Ammon's horn (tissue), 1 donor: ENCODE measurements at places on chromosomes 3 and 15.

GRCh38 chr15:60091157-60091556, 87.0 kb downstream of the FOXB1 start:
- DNase-seq: no peak

- DNase-seq: no peak
Measured at GRCh38 chr15:72844067-72844466, 60.5 kb upstream of the ADPGK start.

DNA sequence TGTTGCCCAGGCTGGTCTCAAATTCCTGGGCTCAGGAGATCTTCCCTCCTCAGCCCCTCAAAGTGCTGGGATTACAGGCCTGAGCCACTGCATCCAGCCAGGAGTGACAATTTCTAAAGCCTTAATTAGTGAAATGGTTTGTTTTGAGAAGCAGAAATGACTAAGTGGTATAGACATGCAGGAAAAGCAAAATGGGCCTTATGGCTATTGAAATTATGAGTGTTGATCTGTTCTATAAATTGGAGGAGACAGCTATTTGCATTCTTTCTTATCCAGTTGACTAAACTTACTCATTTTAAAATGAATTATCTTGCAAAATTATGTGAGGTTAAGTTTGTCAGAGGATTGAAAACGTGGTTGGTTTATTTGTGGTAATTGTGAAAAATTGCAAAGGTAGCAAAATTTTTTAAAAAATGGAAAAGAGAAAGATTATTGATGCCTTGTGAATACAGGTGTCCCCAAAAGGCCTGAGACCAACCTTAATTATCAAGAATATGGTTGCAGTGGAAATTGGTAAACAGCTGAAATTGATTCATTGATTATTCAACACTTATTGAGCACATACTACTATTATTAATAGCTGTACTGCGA, 7.9 kb downstream of the RAP2B start:
- DNase-seq: no peak

DNA sequence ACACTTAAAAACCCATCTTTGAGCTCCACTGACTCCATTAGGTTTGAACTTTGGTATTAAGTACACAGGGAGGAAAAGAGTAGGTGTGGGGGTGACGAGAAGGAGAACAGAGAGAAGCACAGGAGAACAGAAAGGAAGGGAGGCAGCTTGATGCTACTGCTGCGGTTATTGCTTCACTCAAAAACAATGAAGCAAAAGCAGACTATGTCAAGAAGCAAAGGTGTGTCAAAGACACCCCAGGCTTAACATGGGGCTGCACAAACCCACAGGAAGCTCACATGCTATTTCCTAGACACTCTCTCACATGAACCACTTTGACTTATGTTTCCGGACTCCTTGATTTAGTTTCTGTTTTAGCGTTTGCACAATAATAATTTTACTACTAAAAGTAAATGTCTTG, 961.0 kb upstream of the CFAP20DC start:
- DNase-seq: no peak

DNA sequence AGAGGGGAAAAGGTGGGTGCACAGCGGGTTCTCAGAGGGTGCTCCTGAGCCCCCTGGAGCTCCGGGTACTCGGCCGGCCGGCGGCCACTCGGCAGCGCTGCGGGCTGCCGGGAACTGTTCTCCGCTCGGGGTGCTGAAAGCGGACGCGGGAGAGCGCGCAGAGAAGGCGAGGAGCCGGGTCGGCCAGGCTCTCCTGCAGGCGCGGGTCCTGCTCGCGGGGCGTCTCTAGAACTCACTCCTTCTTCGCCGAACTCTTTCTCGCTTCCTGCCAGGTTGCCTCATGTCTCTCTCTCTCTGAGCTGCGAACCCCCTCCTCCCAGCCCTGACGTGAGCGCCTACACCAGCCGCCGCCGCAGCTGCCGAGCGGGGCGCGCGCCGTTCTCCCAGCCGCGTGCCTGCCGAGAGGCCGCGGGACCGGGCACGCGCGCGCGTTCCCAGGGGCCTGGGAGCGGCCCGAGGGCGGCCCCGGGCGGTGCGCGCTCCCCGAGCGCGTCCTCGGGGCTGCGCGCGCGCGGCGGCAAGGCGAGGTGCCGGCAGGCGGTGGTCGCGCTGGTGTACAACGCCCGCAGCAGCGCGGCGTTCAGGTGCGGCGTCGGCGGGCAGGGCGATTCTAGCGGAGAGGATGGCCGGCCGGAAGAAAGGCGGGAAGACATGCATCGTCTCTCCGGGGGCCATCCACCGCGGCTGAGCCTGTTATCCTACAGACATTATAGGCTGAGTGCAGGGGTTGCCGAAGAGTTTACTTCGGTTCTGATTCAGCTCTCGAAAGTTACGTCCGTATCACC, at the start of gene PEX5L:
Gene PEX5L (minus strand): TSS at position 267 of the 785 bp plus-strand sequence. CDS start 338 bp downstream, outside the sequence.
- peak; percentile 85 for DNase-seq

- DNase-seq: no peak
Measured at GRCh38 chr3:23209747-23210487, 6.8 kb downstream of the UBE2E2 start.

DNA sequence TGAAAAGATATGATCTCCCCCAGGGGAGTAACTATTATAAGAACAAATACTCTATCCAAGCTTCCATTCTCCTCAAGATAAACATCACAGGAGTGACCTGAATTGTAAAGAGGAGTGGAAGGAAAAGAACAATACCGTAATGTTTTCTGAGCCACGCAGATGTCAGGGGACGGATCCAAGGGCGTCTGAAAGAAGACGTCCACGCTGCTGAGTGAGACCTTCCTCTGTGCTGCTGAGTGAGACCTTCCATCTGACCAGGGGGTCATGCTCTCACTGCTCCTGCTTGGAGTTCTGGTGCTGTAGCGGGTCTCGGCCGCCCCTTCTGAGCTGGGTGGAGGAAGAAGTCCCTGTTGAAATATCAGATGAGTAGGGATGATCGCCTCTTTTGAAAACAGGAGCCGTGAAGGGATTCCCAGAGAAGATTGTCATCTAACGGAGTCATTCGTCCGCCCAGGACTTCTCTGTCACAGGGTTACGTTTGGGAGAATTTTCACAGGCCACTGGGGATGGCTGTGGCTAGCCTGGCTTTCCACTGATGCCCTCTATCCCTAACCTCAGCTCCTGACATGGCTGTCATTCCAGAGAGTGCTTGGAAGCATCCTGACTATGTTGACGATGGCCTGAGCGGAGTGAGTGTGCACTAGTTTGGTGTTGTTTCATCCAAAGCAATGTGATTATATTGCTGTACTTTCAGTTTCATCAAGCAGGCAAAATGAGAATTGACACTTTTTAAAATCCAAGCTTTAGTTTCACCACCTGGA, 184.9 kb downstream of the APBA2 start:
- peak; percentile 85 for DNase-seq

- no peak for DNase-seq
Measured at GRCh38 chr3:36214460-36214859, 165.8 kb upstream of the STAC start.

- no peak for DNase-seq
Measured at GRCh38 chr3:142356818-142357217, 91.0 kb downstream of the XRN1 start.

DNA sequence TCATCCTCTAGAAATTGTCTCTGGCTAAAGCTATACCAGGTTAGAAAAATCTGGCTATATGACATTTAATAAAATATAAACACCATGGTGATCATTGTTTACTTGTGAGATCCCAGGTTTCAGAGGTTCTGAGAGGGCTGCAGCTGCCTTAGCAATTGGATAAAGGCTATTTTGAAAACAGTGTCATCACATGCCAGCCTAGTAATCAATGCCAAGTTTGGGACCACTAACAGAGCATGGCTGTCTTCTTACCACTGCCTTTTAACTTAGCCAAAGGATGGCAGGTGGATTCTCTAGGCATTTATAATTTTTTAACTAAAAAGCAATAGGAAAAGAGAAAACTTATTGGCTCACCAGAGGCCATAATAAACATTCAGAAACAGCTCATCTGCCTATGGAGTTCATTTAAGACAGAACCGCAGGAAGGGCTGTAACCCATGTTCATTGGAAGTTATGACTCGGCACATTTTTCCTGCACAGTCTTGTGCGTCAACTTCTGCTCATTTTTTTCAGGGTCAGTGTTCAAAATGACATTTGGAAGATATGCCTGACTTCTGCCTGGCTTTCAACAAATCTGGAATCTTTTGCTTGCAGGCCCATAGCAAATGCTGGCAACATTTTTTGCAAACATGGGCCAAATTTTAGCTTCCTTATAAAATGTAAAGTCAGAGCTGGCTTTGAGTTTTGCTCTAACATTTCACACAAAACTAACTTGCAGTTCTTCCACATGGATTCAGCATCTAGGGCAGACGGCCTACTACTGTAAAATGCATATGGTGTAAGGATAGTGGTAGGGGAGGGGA, 476.0 kb upstream of the TBL1XR1 start:
- no peak for DNase-seq

- peak; percentile 57 for DNase-seq
Measured at GRCh38 chr15:40763801-40764628, at the start of gene GCHFR. TSS of gene GCHFR (plus strand) at chr15:40764068. CDS start at chr15:40764181, 113 bp downstream.

GRCh38 chr15:42264795-42265194, 8.2 kb upstream of the GANC start:
- DNase-seq: no peak

- DNase-seq: peak; percentile 18
Measured at GRCh38 chr15:43370310-43370974, 401 bp downstream of the ZSCAN29 start.

DNA sequence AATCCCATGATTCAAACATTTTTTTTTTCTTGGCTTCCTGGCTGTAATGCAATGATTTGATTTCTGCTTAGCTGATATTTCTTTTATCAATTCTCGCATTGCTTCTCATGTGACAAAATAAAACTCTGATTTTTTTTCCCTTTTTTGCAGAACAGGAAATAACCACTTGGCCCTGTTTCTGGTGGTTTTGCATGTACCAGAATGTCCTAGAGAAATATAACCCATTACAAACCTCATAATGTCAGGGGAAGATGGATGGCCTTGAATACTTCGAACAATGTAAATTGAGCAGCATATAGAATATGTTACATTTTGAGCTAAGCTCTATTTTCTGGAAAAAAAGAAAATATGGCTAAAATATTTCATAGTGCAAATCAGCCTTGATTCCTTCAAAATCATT, 275.6 kb downstream of the RAP2B start:
- DNase-seq: no peak

DNA sequence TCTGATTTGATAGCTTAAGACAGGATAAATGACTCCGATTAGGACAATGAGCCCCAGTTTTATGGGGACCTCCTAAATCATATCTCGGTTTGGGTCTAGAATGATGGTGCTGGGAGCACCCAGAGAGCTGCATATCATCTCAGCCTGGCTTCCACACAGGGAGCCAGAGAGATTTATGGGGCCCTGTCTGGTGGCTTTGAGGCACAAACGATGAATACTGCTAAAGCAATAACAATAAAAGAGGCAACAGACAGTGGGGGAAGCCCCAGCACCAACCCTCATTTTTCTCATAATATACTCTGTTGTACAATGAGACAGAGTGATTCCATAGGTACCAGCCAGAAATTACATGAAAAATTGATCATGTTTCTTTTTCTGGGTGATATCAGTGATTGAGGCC, 889.0 kb upstream of the CFAP20DC start:
- DNase-seq: no peak

DNA sequence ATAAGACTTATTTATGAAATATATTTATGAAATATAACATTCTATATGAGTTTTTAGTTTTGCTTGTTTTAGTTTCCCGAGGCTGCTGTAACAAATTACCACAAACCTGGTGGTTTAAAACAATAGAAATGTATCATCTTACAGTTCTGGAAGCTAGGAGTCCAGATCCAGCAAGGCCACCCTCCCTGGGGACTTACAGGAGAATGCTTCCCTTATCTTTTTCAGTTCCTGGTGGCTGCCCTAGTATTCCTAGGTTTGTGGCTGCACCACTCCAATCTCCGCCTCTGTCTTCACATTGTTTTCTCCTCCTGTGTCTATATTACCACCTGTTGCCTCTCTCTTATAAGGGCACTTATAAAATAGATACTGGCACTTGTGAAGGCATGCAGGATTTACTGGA, 877.8 kb downstream of the TUSC7 start:
- DNase-seq: no peak

DNA sequence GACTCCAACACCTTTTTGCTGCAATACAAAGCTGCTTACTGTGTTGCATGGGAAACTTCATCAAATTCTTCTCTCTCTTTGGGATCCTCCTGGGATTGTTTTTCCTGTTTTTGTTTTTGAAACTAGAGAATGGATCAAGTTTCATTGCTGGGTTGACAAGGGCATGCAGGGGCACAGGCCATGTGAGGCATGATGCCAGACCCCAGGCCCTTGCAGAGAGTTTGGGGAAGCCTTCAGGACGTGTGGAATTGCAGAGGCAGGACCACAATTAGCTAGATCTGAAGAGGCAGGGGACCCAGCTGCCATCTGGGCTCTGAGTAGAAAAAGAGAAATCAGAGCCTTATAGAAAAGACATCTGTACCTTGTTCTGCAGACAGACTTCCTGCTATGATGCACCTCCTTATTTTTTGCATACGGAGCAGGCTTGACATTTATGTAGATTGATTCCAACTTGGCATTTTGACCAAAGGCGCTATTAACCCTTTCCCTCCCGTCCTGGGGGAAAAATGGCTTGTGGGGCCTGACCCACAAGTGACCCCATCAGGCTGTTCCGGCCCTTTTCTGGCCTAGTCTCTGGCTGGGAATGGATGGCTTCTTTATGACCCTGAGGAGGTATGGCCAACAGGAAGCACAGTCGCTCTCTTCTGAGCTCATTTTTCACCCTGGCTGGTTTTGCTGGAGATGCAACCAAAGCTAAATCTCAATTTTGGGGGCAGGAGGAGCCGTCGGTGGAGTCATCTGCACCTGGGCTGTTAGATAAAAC, 44.3 kb upstream of the CHRNB4 start:
- DNase-seq: no peak

- DNase-seq: peak; percentile 23
Measured at GRCh38 chr3:153970741-153971347, 150.3 kb upstream of the ARHGEF26 start.

- DNase-seq: no peak
Measured at GRCh38 chr3:107942244-107942643, 148.6 kb downstream of the CD47 start.

DNA sequence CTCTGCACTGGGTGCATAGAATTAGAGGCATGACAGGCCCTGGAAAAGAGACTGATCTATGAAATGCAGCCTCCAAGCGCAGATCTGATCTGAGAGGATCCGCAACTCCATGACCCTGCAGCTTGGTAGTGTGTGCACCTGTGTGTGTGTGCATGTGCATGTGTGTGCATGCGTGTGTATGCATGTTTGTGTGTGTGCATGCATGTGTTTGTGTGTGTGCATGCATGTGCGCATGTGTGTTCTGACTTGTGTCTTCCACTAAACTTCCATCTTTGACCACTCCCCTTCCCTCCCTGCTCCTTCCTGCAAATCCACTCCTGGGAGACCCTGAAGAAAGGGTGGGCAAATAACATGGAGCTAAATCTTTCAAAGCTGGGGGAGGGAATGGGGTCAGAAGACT, 256.9 kb downstream of the PLCL2 start:
- DNase-seq: no peak

DNA sequence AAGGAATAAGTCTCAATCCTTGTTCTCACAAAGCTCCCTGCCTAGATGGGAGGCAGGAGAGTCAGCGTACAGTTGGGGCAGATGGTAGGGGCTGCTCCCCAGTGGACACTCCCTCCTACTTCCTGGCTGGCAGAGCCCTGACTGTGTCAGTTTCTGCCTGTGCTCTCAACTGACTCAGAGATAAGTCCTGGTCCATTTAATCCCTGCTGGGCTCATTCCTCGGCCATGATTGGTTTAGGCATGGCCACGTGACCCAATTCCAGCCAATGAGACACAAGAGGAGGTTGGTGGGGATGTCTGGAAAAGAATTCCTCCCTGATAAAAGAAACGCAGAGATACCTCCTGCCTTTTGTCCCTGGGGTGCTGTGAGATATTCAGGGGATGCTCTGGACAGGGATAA, 118.1 kb upstream of the SLC6A11 start:
- no peak for DNase-seq

- DNase-seq: no peak
Measured at GRCh38 chr3:72318504-72319193, 529.6 kb downstream of the SHQ1 start.

- DNase-seq: no peak
Measured at GRCh38 chr15:39095218-39095879, 485.5 kb upstream of the THBS1 start.
